ENCODE measurements at places on chromosomes 2 and 18. TPM values are rescaled to one million over a fixed set of nuclear protein-coding genes. Genes with fewer than 3 reads are reported as not detected.
A peak's percentile ranks its signal among the peaks of the same experiment; 100 is the strongest.

- DNase-seq: no peak
These were observed 94.4 kb downstream of the STK39 start for GRCh38 chr2:168152902-168153530.

Gene PLA2R1
- 7.0 TPM for total RNA-seq

GRCh38 chr2:229974266-229974665 lies 52.0 kb downstream of the FBXO36 start:
- DNase-seq: peak; percentile 3

Gene ALPP
- not detected for total RNA-seq

GRCh38 chr2:37323781-37324535 lies 675 bp downstream of the PRKD3 start:
- DNase-seq: peak; percentile 49

GRCh38 chr2:233856184-233856583 lies 1.8 kb upstream of the HJURP start:
- no peak for DNase-seq

Gene RIT2
- not detected for total RNA-seq

DNA sequence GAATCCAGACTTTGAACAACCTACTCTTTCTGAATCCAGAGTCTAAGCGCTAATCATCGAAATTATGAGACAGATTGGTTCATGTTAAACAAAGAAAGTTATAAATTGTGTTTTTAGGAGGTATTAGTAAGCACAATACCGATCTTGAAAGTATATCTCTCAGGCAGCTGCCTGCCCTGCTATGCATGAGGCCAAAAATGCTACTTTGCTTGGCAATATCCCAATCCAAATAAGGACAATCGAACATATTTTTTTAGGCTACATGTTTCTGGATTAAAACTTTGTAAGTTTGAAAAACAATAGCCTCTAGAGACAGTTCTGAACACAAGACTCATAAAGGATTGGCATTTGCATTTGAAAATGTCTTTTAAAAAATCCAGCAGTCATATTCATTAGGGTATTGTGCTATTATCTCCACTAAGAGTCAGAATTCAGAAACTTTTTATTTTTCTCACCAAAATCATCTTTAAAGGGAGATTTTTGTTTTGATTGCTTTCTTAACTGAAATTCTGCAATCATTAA lies 167.1 kb downstream of the PDE1A start:
- DNase-seq: no peak

DNA sequence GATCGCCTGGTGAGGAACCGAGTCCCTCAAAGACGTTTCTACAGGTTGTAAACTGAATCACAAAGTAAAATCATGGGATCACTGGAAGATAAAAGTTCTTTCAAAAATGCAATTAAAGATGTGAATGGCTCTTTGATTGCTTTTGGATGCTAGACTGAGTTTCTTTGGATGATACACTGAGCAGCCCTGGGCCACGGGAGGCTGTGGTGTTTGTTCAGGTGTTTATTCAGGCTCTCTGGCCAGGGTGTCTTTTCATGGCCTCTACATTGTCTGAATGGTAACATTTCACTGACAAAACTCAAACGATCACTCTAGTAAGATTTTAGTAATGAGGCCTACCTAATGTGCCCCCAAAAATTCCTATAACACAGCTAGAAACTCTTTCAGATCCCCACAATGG lies 48.4 kb upstream of the SPATS2L start:
- DNase-seq: no peak

DNA sequence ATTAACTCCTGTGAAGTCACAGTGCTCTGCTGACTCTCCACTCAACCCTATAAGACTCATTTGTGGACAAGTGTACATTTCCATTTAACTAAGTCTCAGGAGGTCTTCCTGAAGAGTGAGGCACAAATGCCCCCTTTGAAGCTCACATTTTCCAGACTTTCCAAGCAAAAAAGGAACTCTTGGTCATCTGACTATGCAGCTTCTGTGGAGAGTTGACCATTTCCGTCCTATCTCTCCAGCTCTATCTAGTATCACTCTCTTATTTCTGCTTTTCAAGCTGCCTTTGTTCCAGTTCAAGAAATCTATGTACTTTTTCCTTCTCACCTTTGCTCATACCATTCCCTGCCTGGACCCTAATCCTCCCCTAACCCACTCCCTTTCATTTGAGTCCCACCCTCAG lies 77.0 kb downstream of the ANTXR1 start:
- DNase-seq: no peak

GRCh38 chr2:177172034-177172880 lies 40.3 kb upstream of the HNRNPA3 start:
- DNase-seq: peak; percentile 50

GRCh38 chr18:32244881-32245280 lies 55.0 kb downstream of the MEP1B start:
- no peak for DNase-seq

DNA sequence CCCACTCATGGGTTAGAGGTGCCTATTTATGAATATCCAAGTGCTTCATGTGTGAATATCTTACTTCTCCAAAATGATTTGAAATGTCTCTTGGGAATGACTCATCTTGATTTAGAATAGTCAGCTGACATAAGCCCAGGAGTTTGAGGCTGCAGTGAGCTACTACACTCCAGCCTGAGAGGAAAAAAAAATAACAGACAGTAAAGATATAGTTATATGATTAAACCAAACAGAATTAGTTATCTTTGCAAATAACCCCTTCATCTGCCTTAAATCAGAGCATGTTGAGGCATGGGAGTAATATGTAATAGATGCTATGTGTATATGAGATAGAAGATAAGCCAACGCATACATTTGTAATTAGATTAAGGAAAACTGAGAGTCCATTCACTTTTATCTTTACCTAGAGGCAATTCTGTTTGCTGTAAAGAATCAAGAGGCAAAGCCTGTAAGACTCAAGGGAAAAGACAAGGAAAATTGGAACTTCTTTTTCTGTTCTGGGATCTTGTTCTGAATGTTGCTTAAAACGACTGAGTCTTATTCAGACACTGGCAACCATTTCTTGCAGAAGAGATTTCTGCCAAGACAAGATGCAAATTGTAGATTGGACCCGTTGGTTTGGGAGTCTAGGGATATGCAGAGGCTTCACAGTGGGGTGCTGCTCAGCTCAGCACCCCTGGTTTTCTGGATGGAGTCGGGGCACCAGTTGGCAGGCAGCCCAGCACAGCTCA lies 104.4 kb downstream of the LIPG start:
- DNase-seq: no peak

Gene NYAP2
- total RNA-seq: not detected

All from lung microvascular endothelial cell (primary cell).